Renal pelvis (tissue), 12 donors: ENCODE measurements at places on chromosomes 1 and 21. TPM values are rescaled to one million over a fixed set of nuclear protein-coding genes. Genes with fewer than 3 reads are reported as not detected.
A peak's percentile ranks its signal among the peaks of the same experiment; 100 is the strongest.

GRCh38 chr1:82330330-82330729 lies 529.6 kb downstream of the ADGRL2 start:
- DNase-seq = no peak

- DNase-seq = peak; percentile 44
Measured at GRCh38 chr1:92804721-92805201, 19.9 kb upstream of the EVI5 start.

- DNase-seq = peak; percentile 19
Measured at GRCh38 chr1:67004176-67004575, 49.8 kb downstream of the SLC35D1 start.

- DNase-seq = no peak
Measured at GRCh38 chr1:116122955-116123757, 12.0 kb downstream of the MAB21L3 start.

GRCh38 chr1:18341291-18342069 lies 139.2 kb upstream of the KLHDC7A start:
- no peak for DNase-seq

- no peak for DNase-seq
Measured at GRCh38 chr1:205328476-205328875, 6.9 kb upstream of the NUAK2 start.

DNA sequence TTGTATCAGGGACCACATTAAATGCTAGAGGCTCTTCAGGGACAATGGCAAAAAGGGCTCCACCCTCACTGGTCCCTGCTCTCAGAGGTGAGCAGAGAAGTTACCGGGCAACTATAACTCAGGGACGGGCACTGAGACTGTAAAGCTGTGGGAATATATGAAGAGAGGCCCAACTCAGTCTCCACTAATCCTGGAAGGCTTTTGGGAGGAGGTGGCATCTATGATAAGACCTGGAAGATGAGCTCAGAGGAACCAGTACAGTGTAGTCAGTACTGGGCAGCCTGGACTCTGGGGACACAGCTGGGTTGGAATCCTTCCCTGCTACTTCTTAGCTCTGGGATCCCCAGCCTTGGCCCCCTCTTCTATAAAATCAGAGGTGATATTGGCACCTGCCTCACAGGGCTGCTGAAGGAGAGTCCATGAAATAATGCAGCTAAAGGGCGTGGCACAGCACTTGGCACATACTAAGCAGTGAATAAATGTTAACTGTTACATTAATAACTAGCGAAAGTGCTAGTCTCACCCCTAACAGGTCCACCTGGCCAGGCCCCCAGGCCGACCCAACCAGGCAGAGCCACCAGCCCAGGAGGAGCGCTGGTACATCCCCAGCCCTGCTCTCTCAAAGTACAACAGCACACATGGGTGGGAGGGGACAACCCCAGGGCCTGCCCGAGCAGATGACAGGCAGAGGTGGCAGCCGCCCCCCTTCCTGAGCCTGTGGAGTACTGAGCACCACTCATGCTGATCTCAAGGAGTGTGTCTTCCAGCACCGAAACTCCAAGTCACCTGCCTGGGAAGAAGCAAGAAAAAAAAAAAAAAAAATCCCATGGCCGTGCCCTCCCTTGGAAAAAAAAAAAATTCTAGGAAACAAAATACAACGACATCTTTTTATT lies 62.7 kb downstream of the CASZ1 start:
- no peak for DNase-seq

DNA sequence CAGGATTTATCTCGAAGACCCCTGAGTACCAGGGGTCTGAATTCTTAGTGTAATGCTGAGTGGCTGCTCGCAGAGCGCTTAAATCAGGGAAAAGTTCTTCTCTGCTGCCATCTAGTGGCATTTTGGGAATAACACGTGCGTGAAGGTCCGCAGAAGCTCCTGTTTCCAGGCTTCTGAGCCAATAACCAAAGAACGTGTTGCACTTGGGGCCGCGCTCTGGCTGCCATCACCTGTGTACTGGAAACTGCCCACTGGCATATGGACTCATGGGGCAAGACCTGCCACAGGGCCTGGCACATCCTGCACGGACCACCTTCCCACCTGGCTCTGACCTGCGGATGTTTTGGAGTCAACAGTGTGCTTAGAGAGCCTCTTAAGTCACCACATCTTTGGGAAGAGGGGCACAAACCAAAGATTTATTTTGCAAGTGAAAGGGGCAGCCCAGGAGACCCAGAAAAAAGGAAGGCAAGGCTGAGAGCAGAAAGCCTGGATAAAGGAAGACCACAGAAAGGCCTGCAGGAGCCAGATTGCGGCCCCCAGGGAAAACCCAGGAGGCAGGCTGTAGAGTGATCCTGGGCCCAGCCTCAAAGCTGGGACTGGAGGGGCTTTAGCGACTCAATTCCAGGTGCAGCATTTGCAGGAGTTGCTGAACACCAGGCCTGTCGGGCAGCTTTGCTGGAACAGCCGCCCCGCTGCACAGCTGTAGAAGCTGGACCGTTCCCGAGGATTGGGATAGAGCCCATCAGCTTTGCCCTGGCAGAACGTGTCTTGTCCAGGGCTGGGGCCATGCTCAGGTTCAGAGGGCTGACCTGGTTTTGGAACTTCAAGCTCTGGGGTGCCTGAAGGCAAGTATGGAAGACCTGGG lies 13.0 kb downstream of the CHIT1 start:
- DNase-seq = peak; percentile 80

Gene AGT
- 38.9 TPM for polyA plus RNA-seq

Gene TSPAN1
- polyA plus RNA-seq = 68.6 TPM

Gene CYP4A22
- 8.2 TPM for polyA plus RNA-seq

Gene LCE6A
- not detected for polyA plus RNA-seq

Gene GJA5
- polyA plus RNA-seq = 21.8 TPM

Gene ARL8A
- 45.2 TPM for polyA plus RNA-seq
